Psoas muscle (tissue), 8 donors: ENCODE measurements at places on chromosomes 5 and 9. TPM values are rescaled to one million over a fixed set of nuclear protein-coding genes. Genes with fewer than 3 reads are reported as not detected.

The SPATA31E1 gene
- polyA plus RNA-seq, result not detected

GRCh38 chr5:11903614-11904264, 507 bp downstream of the CTNND2 start:
- H3K4me3 ChIP-seq, result no peak overlapping the region
- DNase-seq, result peak; percentile 10
- H3K36me3 ChIP-seq, result no peaks in the 10 kb centered on the region

DNA sequence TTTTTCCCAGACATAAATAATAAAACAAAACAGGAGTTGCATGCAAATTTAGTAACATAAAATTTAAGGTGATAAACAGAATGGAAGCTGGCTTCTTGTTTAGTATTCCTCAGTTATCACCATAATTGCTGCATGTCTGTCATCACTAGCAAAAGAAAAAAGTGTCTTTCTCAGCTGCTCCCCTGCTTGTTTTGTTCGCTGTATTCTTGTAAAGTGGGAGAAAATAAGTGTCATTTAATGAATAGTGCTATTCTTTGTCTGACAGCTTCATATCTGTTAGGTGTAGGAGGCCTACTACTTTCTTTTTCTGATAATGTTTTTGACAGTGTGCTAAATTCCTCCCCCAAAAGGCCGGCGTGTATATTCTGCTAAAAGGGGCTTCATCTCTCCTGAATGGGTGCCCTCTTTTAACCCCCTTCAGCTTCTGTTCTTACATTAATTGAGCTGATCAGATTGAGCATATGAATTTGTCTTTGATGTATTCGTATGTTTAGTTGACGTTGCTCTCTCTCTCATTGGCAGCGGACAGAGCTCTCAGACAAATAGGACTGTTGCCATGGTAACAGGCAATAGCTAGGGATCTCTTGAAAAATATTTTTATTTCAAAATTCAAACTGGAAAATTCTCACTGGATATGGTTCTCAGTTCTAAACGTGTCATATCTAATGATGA, 303.8 kb downstream of the KIAA0825 start:
- H3K4me1 ChIP-seq, result no peaks in the 10 kb centered on the region
- H3K4me3 ChIP-seq, result no peak overlapping the region
- H3K36me3 ChIP-seq, result no peaks in the 10 kb centered on the region
- no peak for DNase-seq
- no peaks in the 10 kb centered on the region for H3K27me3 ChIP-seq

DNA sequence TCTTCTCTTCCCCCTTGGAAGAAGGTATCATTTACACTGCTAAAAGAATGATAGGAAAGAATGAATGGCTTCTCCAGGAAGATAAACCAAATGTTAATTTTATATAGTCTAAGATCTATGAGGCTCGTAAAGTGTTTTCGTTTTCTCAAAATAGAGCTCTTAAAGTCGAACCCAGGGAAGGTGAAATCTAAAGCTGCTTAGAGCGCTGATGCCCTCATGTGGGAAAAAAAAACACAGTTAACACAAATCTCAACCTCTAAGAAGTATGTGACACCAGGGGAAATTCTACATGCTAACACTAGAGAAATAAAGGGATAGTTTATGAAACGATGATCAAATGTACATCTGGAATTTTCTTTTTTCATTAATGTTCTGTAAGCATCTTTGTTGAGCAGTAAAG, 257.9 kb downstream of the RASEF start:
- no peaks in the 10 kb centered on the region for H3K36me3 ChIP-seq
- no peak overlapping the region for H3K27ac ChIP-seq
- no peak overlapping the region for H3K4me3 ChIP-seq
- no peak for DNase-seq

- DNase-seq, result no peak
- peak overlapping the region; percentile 52 for H3K27ac ChIP-seq
- H3K27me3 ChIP-seq, result no peaks in the 10 kb centered on the region
- no peak overlapping the region for H3K4me3 ChIP-seq
Observed at GRCh38 chr5:36611520-36612274, 5.3 kb downstream of the SLC1A3 start.
